ENCODE measurements at places on chromosomes 1 and 21.

GRCh38 chr1:192153276-192153675, 5.0 kb upstream of the RGS18 start:
- DNase-seq = no peak

DNA sequence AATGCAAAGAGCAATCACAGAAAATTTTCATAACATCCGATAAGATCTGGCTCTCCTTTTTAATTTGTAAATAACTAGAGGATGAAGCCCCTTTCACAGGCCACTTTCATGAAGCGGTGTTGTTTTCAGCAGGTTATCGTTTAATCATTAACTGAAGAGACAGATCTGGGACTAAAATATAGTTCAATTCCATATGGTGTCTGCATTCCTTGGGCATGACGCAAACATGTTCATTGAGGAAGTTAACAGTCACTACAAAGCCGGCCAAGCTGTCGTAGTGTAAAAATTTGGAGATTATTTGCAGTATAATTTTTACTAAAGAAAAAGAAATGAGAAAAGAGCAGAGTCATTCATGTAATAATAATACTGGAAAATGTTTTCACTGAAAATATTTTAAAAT, 565.2 kb upstream of the ADAMTS5 start:
- no peak for DNase-seq

GRCh38 chr1:25675729-25676476, 59.3 kb downstream of the MAN1C1 start:
- DNase-seq = peak; percentile 50

DNA sequence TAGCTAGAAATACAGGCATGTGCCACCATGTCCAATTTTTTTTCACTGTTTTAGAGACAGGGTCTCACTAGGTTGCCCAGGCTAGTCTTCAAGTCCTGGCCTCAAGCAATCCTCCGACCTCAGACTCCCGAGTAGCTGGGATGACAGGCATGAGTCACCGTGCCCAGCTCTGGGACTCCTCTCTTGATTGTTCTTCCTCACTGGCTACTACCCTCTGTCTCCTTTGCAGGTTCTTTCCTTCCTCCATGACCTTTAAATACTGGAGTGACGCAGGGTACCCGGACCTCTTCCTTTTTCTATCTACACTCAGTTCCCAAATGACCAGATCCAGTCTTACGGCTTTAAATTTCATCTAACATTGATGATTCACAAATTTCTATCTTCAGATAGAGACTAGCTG, 34.9 kb downstream of the ASH1L start:
- no peak for DNase-seq

DNA sequence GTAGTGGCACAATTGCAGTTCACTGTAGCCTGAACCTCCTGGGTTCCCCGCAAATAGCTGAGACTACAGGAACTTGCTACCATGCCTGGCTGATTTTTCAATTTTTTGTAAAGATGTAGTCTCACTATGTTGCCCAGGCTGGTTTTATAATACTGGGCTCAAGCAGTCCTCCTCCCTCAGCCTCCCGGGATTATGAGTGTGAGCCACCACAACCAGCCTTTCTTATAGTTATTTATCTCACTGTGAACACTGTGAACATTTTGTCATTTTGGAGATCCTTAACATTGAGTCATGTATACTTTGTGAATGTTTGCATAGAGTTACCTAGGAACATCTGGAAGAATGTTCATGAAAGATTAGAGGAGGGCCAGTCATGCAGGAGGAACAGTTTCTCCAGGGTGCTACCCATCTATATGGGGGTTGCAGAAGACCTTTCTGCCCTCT, 127.1 kb upstream of the CACYBP start:
- no peak for DNase-seq

All from T follicular helper cell (primary cell).